ENCODE measurements at places on chromosomes 3 and 15.

DNA sequence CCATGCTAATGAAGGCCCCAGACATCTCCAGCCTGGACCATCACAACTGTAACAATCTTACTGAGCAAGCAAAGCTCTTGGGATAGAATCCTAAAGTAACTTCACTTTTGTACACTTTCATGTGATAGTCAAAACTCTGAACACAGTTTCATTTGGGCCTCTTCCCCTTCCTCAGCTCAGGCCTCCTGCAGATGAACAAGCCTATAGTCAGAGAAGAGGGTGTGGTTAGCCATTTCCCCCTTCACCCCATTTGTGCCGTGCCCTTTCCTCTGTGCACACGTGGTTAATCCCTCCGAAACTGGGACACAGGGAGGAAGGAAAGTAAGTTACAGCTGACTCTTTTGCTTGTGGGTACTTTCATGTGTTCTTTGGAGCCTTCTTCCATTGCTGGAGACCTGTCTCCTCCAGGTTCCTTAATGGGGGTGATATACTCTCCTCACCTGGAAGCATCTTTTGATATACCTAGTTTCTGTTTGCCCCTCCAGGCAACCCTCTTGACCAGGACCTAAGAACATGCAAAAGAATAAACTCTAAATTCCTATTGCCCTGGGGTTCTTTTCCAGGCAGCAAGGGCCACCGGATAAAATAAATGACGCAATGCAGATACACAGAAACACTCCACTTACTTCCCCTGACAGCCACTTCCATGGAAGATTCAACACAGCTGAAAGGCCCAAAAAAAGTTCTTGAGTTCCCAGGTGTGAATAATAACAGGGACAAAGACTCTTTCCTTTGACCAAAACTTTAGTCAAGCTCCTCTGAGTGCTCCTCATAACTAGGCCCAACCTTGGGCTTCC is 29.6 kb upstream of the CSTA start:
- DNase-seq = no peak

DNA sequence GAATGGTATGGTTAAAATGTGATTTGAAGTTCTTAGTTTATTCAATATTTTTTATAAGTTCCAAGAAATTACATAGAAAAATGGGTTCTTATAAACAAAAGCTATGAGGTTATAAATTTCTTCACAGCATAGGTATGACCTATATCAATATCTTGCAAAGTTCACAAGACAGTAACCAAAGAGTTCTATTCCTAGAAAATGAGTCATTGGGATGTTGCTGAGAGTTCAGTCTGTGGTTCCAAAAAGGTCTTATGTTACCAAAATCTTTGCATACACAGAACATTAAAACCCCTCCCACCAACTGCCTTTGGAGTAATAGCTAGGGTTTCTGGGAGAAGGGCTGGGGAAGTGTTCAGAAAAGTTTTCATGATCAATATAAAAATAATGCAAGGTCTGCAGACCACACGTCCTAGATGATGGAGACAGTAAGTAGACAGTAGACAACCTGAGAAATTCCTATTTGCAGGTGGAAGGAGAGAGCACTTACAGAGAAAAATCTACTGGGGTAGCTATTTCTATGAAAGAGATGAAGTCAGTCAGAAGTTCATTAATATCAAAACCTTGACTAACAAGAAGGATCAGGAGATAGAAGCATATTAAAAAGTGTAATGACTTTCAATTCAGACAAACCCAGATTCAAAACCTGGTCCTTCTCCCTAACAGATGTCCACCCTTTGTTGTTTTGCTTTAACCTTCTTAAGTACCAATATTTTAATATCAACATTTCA is 279.3 kb downstream of the KCNH8 start:
- no peak for DNase-seq

DNA sequence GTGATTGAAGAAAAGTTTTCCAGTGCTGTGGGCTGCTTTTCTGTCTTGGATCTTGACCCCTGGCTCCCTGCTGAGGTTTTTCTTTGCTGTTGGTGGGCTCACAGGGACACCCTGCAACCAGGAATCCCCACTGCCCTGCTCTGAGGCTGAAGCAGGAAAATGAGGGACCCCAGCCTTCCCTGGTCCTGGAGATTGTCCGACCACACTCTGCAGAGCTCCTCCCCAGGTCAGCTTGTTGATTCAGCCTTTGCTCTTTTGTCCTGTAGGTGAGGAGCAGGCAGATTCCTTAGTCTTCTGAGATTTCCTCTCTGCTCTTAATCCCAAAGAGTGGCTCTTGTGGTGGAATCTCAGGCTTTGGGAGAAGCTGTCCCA is 194.5 kb downstream of the RPLP1 start:
- DNase-seq = no peak

- DNase-seq = no peak
These were observed 169.4 kb downstream of the CHST2 start for GRCh38 chr3:143288944-143289343.

- no peak for DNase-seq
These were observed 34.8 kb upstream of the RAB6B start for GRCh38 chr3:133930341-133930933.

- no peak for DNase-seq
These were observed 10.0 kb downstream of the SNTN start for GRCh38 chr3:63662500-63662899.

DNA sequence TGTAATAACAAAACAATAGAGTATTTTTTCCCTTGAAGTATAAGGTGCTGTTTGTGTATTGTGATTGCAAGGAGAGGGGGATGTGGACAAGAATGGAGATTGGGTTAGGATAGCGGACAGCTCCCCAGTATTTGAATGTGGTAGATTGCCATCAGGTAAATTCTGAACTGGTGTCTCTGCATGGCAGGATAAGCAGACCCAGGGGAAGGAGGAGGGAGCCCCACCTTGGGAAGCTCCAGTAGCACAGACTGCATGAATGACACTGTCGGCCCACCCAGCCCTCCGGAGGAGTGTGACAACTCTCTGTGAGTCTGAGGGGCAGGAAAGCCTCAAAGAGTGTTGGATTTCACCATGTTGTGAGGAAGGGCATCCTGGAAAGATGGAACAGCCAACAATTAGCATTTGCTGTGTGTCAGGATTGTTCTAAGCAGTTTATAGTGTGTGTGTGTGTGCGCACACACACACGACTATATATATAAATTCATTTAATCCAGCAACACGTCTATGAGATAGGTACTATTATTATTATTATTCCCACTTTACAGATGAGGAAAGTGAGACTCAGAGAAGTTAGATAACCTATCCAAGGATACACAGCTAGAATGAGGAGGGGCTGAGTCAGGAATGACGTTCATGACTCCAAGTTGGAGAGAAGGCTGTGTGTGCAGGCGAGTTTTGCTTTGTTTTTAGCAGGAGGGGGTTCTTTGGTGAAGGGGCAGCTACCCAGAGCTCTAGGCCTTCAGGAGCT is 63.4 kb upstream of the LCTL start:
- no peak for DNase-seq

DNA sequence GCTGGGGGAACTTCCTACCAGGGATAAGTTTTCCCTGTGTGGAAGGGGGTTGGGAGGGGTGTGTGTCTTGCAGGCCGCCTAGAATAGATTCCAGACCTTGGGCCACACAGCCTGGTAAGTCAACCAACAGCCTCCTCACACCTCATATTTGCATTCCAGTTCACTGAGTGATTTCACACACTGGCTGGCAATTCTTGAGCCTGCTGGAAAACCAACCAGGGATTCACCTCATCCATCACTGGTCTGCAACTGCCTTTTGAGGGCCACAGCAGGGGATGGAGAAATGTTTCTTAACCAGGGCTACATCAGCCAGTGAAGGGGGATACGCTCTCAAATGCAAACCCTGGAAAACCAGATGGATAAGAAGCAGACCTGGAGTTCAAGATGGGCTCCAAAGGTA is 2.0 kb downstream of the FSTL1 start:
- peak; percentile 79 for DNase-seq

DNA sequence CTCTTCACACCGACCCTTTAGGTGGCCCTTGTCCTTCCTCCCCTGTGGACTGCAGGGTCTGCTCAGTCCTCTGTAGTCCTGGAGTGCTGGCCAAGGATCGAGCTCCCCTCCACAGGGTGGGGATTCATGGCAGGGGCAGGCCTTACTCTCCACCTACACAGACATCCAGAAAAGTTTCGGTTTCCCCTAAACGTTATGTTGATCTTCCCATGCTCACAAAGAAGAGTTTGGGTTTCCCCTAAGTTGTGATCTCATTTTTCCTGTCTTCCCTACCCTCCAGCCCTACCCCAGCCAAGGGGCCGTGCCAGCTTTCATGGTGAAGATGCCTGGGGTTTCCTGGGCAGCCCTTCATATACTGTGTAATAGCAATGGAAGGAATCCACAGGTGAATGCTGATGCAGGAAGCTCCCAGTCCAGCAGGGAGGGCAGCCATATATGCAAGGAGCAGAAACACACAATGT is 10.3 kb downstream of the STOML1 start:
- no peak for DNase-seq

DNA sequence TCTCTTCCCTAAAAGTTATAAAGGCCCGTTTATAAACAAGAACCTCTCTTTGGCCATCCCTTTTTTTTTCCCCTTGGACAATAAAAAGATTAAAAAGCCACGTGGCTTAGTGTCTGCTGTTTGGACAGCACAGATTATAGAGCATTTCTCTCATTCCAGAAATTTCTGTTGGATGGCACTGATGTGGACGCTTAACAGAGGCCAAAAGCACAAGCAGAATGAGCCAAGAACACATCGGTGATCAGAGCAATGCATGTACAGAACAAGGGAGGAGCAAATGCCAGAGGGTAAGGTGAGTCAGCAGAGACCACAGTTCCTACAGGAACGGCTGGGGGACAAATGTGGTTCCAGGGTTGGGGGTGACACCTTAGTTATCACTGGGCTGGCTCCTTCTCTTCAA is 30.3 kb upstream of the CTNNB1 start:
- no peak for DNase-seq

DNA sequence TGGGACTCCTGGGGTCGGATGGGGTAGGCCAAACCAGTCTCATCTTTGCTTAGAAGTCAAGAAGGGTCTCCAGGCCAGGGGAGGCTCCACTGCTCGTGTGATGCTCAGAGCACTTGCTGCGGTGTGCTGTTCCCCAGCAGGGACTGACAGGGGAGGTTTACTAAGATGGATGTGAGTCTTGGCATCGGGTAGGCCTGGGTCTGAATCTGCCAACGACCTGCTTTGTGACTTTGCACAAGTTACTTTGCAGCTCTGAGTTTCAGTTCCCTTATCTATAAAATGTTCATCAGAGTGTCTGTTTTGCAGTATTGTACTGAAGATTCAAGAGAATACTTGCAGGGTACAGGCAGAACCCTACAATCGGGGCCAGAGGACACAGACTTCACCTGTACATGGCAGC is 17.3 kb upstream of the CDCP1 start:
- no peak for DNase-seq

- no peak for DNase-seq
These were observed 260.0 kb downstream of the ABHD5 start for GRCh38 chr3:43950775-43951174.

DNA sequence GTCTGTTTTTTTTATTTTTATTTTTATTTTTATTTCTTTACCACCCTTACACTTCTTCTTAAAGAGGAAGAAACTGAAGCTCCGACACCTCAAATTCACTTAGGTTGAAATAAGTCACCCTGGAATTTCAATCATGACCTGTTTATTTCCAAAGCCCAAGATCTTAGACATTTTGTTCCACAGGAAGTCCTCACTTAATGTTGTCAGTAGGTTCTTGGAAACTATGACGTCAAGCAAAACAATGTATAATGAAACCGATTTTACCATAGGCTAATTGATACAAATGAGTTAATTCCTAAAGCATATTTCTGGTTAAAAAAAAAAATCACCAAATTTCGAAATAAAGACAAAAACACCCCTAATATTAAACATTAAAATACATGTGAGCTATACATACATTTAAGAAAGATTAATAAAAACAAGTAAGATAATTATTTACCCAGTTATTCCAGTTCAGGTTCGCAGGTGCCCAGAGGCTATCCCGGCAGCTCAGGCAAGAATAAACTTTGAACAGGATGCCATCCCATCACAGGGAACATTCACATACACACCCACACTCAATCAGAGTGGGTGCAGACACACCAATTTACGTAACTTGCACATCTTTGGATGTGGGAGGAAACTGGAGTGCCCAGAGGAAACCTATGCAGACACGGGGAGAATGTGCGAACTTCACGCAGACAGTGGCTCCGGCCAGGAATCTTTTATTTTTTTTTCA is 391.0 kb downstream of the RAP2B start:
- no peak for DNase-seq

DNA sequence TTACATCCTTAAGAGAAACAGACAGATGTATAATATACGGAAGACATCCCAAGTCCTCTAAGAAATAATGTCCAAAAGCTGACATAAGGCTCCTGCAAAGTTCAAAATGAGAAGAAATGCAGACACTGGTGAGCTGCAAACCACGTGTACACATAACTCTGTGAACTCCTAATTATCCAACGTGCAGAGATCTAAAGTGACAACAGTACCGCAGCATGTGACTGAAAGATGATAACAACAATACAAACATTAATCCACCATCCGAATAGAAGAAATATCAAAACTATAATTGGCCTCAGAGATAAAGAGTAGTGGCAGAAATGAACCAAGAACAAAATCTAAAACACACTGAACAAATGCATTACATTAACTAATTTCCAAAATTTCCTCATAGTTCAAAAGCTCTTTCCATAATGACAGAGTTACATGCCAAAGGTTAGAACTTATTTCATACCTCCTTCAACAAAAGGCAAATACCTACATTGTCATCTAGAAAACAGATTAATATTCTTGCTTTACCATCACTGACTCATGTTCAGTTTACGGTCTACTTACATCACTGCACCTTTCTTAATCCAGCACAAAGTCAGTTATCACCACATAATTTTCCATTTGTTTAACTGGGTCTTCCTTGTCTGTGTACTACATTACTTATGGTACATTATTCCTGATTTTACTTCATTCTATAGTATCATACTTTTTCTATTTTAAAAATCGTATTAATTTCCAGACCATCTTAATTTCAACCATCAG is 2.2 kb downstream of the PDCD10 start:
- no peak for DNase-seq

GRCh38 chr3:100994809-100995208 is 1.6 kb upstream of the ABI3BP start:
- no peak for DNase-seq

DNA sequence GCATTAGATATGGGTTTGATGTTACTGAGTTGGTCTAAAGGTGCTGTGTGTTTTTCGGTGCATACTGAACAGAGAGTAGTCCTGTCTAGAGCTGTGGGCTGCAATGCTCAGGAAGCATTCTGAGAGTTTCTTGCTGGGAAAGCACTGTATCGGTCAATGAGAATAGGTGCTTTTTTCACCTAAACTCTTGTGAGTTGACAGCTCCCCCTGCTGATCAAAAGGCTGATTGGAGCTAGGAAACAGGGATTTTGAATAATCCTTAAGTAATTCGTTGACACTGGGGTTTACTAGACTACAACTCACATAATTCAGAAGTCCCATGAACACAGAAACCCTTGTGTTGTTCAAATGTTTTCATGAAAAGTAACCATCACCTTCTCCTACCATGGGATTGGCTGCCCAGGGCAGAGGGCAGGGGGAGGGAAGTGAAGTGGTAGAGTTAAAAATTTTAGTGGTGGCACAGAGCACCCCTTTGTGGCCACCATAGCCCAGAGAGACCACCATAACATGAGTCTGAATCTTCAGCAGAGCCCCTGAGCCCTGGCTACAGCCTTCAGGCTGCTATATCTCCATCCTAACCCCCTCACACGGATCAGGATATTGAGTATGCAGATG is 13.0 kb upstream of the MANF start:
- DNase-seq = no peak

- no peak for DNase-seq
These were observed 159.0 kb upstream of the TSC22D2 start for GRCh38 chr3:150248888-150249681.

GRCh38 chr3:64398476-64398875 is 173.2 kb upstream of the PRICKLE2 start:
- no peak for DNase-seq

Measured in left hindlimb (tissue), 1 donor.